Mesenchymal stem cell (in vitro differentiated cells and primary cell): ENCODE measurements at places on chromosomes 5 and 9.

GRCh38 chr5:163459462-163459818 lies 462 bp downstream of the NUDCD2 start:
- DNase-seq: no peak

DNA sequence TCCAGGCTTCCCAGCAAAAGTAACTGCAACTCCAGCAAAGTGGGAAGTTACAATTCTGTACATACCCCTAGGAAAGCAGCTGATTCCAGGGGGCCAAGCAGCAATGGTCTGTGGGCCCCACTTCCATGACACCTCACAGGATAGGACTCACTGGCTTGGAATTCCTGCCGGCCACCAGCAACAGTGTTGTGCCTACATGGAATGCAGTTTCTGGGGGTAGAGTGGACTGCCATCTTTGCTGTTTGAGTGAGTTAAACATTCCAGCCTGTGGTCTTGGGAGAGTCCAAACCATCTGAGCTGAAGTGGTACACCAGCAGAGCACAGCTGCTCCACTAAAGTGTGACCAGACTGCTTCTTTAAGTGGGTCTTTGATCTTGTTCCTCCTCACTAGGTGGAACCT lies 13.4 kb upstream of the FBN2 start:
- DNase-seq: peak; percentile 34

DNA sequence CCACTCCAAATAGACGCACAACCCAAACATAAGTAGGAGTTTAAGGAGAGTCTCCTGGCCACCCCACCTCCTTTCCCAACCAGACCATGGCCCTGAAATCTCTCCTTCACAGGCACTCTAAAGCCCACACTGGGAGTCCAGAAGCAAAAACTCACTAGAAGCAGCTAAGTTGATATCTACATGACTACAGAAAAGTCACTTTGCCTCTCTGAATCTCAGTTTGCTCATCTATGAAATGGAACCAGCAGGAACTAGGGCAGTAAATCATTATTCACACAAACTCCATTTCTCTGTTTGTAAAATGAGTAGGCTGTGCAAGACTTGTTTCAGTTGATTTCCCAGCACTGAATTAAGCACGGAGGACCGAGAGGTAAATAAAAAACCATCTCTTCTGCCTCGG lies 4.1 kb upstream of the WWC1 start:
- no peak for DNase-seq

GRCh38 chr9:72506615-72507014 lies 14.8 kb upstream of the TMC1 start:
- no peak for DNase-seq

DNA sequence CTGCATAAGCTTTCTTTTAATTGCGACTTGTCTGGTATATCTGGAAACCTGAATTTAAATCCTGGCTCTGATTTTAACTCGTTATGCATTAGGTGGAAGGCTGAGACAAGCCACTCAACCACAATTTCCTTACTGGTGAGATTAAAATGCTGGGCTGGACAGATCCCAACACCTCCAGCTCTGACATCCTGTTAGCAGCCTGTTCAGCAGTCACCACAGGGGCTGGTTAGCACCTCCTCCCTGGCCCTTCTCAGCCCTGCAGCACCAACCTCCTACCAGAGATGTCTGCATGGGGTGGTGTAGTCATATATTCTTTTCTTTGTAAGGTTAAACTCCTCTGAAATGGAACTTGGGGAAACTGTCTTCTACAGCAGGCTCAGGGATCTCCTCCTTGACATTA lies 156.5 kb upstream of the NFIL3 start:
- DNase-seq: peak; percentile 9

DNA sequence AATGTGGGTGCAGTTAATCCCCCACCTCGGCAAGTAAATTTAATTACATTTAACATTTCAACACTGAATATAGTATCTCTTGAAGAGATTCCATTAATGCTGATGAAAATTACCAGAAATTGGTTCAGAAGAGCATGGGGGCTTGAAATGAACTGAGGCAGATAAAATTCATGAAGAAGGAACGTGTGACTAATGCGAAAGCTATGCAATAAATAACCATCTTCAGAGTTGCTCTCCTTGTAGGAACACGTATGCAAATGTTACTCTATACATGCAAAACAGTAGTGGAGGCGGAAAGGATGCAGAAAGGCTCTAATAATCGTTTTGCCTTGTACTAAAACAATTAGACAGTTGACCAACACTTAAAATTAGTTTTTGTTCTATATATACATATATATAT lies 320.2 kb downstream of the CTNND2 start:
- DNase-seq: no peak

- DNase-seq: no peak
Measured at GRCh38 chr9:130583271-130583670, 3.9 kb downstream of the FUBP3 start.
